Stimulated activated CD4-positive, alpha-beta T cell treated with anti-CD3 and anti-CD28 coated beads, TNF-alpha, amount 100 ng/mL, for 48 hours (primary cell): ENCODE measurements at places on chromosomes 2 and 18.

GRCh38 chr2:105317937-105318336 lies 11.6 kb downstream of the TGFBRAP1 start:
- DNase-seq, result no peak

- DNase-seq, result no peak
Measured at GRCh38 chr18:40851014-40851429, 1104.0 kb upstream of the PIK3C3 start.

DNA sequence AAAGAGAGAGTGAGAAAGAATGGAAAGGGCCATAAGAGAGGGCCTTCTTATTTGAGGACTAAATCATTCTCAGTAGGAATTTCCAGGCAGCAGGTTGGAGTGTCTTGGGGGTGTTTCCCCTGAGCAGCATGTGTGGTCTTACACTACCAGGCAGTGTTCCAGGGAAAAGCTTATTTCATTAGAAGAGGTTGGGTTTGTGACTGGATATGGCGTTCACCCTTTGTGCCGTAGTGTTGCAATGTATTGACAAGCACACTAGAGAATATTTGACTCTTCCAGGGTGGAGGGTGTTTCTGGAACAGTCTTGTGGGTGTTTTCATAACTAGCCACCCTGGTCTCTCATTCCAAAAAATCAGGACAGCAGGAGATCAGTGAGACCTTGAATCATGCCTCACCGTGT lies 105.5 kb downstream of the NRP2 start:
- no peak for DNase-seq

GRCh38 chr2:176984987-176985386 lies 227.6 kb upstream of the HNRNPA3 start:
- DNase-seq, result no peak

DNA sequence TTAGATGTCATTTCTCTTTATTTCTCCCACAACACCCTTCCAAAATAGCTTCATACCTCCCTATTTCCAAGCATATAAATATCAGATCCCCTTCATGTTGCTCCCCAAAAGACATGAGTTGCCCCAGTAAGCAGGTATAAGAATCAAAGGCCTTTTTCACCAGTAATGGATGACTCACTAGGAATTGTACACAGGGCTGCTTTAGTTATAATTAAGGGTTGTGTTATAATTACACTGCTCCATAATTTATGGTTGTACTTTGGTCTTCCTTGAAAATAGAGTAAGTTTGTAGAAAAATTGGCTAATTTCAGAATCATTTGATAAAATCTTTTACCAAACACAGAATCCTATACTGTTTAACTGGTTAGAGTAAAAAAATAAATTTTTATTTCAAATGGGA lies 8.8 kb upstream of the AQP4 start:
- DNase-seq, result no peak

DNA sequence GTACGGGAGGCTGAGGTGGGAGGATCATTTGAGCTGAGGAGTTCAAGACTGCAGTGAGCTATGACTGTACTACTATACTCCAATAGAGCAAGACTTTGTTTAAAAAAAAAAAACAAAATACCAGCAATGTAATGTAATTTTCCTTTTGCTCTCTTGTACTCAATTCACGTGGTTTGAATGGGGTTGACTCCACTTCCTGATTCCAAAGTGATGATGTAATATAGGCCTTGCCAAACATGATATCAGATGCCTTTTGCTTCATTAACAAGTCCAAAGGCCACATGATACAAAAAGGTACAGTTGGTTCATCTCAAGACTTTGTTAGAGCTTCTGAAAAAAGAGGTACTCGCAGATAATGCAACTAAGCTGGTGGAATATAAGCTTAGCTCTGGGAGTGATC lies 321.8 kb downstream of the ZEB2 start:
- no peak for DNase-seq

- no peak for DNase-seq
Measured at GRCh38 chr2:319059-319600, 31.2 kb upstream of the ALKAL2 start.

DNA sequence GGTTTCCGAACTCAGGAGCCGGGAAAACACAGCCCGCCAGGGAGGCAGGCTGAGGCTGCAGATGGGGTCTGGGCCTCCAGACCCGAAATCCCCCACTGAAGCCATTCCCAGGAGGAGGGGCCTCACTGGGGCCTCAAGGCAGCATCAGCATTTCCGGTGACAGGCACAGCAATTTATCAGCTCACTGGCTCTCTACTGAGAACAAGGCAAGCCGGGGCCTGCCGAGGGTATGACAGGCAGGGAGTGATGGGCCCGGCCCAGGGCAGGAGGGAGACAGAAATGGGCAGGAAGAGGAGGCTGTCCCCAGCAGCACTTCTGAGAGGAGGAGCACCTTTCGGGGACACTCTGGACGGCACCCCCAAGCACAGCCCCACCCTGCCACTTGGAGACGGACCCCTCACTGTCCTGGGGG lies 12.5 kb downstream of the SDC1 start:
- no peak for DNase-seq

- no peak for DNase-seq
Measured at GRCh38 chr18:49225160-49225559, 235.3 kb downstream of the DYM start.

DNA sequence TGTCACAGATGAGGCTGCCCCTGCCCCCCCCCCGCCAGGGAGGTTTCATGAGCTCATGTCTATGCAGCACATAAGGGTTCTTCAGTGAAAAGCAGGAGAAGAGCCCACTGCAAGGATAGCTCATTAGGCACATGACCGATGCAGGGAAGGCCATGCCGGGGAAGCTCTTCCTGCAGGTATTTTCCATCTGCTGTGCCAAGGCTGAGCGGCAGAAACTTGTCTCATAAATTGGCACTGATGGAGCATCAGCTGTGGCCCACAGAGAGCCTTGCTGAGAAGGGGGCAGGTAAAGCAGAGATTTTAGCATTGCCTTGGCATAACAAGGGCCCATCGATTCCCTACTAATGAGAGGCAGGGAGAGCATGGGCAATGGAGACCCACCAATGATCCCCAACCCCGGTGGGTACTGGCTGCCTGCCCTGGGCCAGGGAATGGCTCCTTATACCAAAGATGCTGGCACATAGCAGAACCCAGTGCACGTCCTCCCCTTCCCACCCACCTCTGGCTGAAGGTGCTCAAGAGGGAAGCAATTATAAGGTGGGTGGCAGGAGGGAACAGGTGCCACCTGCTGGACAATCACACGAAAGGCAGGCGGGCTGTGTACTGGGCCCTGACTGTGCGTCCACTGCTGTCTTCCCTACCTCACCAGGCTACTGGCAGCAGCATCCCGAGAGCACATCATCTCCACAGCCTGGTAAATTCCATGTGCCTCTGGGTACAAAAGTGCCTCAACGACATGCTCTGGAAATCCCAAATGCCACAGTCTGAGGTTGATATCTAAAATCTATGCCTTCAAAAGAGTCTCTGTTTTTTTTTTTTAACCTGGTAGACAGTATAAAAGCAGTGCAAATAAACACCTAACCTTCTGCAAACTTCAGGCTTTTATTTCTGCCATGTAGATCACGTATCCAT lies 41.4 kb downstream of the STEAP3 start:
- DNase-seq, result no peak

- no peak for DNase-seq
Measured at GRCh38 chr2:128371648-128372345, 53.1 kb upstream of the HS6ST1 start.

- no peak for DNase-seq
Measured at GRCh38 chr2:203432811-203433210, 102.3 kb downstream of the RAPH1 start.

GRCh38 chr2:132977812-132978529 lies 308.0 kb upstream of the LYPD1 start:
- no peak for DNase-seq

DNA sequence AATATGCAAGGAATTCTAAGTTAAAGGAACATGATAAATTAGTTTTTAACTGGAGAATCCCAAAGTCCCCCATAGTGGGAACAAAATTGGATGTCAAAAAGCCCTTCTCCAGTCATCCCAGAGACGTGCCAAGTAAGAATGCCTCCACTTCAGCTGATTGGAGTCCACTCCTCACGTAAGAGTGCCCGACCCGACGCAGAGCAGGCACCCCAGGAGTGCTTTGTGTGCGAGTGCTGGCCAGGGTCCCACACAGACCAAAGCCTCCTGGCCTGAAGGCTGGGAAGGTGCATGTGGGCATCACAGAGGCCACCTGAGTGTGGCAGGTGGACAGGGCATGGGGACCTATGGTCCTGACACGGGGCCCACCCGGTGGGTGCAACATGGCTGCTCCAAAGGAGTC lies 183.5 kb downstream of the GLI2 start:
- DNase-seq, result no peak

- no peak for DNase-seq
Measured at GRCh38 chr2:127659408-127660290, 13.7 kb downstream of the GPR17 start.

- no peak for DNase-seq
Measured at GRCh38 chr18:48910972-48911545, 39.7 kb downstream of the SMAD7 start.

DNA sequence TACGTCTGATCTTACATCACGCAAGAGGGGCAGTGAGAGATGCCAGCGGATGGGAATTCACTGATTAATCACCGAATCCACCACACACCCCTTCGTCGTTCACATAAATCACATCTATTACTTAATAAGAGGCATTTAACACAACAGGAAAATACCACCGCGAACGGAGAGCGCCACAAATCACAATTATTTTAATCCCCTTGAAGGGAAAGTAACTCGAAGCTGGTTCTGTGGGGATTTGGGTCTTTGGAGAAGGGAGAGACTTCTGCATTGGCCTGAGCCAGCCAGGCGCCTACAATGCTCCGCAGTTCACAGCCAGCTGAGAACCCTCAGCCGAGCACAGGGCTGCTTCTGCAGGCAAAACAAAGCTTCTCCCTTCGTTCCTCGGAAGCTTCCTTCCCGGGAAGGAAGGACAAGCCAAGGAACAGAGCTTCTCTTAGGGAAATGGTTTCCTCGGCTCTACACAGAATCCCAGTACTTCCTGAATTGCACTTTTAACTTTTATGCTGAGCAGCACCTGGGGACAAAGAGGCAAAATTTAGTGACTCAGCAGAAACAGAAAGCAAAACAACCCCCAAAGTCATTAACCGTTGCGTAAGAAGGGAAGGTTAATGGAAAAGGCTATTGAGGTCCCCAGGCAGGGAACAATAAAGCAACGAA lies at the start of gene LRP1B:
Gene LRP1B (minus strand): TSS at position 7 of the 660 bp plus-strand sequence. CDS start 287 bp downstream, outside the sequence.
- DNase-seq, result no peak

- no peak for DNase-seq
Measured at GRCh38 chr2:138395565-138396306, 105.8 kb upstream of the SPOPL start.

DNA sequence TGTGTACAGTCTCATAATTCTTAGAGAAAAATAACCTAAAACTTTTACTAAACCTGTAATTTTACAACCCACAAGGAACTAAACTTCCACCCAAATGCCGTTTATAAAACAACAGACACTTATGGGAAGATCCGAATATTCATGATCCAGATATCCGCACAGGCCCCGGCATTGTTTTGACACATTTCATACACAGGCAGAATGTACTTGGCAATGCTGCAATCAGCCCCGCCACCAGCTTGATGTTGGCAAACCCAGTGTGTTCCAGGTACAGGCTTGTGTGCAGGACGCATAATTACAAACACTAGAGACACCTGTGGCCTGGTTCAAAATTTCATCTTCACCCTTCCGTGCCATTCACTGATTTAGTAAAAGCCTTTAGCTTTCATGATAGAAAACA lies 393.0 kb upstream of the SALL3 start:
- no peak for DNase-seq

- no peak for DNase-seq
Measured at GRCh38 chr2:222595581-222595980, 60.3 kb downstream of the FARSB start.

DNA sequence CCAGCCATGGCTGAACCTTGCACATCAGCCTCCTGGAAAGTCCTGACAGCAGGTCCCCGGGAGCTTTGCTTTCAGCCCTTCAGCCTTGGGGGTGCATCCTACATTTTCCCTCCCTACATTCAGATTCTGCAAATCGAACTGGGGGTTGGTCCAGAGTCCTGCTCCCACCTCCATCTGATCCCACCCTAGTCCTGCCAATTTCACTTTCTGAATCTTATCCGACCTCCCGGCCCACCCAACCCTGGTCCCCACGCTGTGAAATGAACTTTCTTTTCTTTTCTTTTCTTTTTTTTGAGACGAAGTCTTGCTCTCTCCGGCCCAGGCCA lies 47.8 kb upstream of the ODC1 start:
- DNase-seq, result no peak

DNA sequence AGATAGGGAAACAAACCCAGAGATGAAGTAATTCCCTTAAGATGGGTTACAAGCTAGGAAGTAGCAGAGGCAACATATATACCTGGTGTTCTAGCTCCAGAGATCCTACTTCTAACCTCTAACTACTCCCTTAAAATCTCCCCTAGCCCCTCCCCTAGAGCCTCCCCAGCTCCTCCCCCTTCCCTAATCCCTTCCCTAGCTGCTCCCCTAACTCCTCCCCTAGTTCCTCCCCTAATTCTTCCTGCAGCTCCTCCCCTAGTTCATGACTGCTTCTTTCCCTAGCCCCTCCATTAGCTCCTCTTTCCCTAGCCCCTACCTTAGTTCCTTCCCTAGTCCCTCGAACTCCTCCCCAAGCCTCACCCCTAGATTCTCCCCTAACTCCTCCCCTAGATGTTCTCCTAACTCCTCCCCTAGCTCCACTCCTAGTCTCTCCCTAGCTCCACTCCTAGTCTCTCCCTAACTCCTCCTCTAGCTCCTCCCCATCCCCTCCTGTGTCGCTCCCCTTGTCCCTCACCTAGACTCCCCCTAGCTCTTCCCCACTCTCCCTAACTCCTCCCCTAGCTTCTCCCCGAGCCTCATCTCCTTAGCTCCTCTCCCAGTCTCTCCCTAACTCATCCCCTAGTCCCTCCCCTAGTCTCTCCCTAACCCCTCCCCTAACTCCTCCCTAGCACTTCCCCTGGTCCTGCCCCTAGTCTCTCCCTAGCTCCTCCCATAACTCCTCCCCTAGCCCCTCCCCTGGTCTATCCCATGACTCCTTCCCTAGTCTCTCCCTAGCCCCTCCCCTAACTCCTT lies 108.9 kb downstream of the CD226 start:
- DNase-seq, result peak; percentile 6

DNA sequence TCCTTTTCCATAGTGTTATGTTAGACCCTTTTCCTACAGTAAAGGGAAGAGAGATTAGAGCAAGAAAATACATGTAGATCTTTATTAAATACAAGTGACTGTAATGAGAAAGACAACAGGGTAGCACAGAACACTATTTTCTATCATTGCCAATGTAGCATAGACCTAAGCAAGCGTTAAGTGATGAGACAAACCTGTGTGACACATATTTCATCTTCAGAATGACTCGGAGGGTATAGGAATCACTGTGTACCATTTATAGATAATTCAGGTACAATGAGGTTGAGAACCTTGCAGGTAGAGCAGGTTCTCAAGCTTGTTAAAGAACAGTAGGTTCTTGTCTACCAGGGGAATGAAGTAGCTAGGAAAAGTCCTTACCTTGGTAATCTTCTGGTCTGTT lies 15.9 kb downstream of the PDIA6 start:
- DNase-seq, result no peak

DNA sequence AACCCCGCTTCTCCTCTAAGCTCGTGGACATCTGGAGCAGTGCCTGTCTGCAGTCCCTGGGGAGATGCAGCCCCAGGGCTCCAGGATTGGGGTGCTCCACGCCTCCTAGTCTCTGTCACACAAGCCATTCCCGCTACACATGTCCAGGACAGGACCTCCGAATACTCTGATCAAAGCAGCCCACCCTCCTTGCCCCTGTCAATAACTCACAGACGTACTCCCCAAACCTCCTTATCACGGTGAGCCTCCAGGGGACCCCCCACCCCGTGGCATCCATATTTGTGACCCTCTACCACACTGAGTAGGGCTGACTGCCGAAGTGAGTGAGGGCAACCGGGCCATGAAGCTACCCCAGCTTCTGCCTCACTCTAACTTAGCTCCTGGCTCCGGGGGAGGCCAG lies 727.7 kb downstream of the GALR1 start:
- no peak for DNase-seq
